KBM-7 (cell line): ENCODE measurements at places on chromosomes 16 and 17.

- DNase-seq, result peak; percentile 24
Observed at GRCh38 chr17:39927929-39928857, 661 bp downstream of the LRRC3C start.

- no peak for DNase-seq
Observed at GRCh38 chr16:64459402-64459801, 662.5 kb downstream of the CDH11 start.

GRCh38 chr16:80924372-80924978 lies 82.2 kb downstream of the CMC2 start:
- peak; percentile 68 for DNase-seq

- DNase-seq, result no peak
Observed at GRCh38 chr17:20092261-20092867, 83.2 kb downstream of the SPECC1 start.

- DNase-seq, result no peak
Observed at GRCh38 chr17:30236766-30237165, 1.3 kb upstream of the SLC6A4 start.

GRCh38 chr16:12672986-12673385 lies 130.7 kb downstream of the CPPED1 start:
- no peak for DNase-seq

- no peak for DNase-seq
Observed at GRCh38 chr17:33751702-33752065, 458.6 kb upstream of the ASIC2 start.
